Endothelial cell of umbilical vein (primary cell): ENCODE measurements at places on chromosomes 1 and 21.

DNA sequence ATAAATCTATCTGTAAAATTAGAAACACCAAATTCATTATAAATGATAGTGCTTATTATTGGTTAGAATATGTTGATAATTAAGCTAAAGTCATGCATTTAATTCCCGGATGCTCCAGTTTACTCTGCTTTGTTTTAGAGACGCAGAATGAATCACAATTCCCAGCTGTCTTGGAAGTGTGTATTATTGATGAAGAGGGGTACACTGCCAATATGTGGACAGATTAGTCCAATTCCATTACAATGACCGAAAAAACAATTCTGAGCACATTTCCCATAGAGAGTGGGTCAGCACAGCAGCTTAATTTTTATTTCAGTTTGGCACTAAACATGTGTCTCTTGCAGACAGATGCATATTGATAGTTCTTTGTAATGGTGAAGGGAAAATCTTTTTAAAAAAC, 146.7 kb downstream of the KCNT2 start:
- DNase-seq: no peak

GRCh38 chr1:226424221-226425003, 16.5 kb upstream of the PARP1 start:
- peak; percentile 24 for DNase-seq

DNA sequence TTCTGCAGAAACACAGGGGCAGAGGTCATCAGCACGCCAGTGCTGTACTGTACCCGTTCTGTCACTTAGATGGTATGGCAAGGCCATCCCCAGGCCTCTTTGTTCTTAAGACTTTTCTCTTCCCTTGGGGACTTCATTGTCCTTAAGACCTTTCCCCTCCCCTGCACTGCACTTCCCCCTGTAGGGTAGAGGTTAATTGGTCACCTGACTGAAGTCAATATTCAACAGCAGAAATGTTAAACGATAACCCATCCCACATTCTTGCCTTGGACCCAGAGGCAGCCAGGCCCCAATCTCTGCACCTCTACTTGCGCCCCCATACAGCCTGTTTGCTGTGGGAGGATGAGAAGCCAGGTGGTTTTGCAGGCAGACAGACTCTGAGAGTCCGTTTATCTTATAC, 10.2 kb downstream of the PHGDH start:
- DNase-seq: no peak

- DNase-seq: no peak
These were observed 34.0 kb downstream of the ASTN1 start for GRCh38 chr1:177130451-177130945.

GRCh38 chr1:51549016-51549619, 30.1 kb upstream of the EPS15 start:
- peak; percentile 74 for DNase-seq

DNA sequence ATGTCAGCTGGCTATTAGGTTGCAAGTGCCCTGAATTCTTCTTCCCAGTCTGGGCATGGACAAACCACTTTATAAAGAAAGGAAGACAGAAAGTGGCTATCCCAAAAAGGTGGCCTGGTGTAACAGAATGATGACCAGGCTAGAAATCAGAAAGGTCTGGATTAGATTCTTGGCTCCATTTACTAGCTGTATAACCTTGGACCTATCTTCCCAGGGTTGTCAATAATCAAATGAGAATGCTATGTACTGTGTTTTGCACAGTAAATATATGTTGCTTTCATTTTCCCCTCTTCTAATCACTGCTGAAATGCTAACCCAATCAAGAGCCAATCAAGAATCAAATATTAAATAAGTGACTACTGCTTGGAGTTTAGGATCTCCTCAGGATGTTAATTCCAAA, 20.4 kb downstream of the RNF19B start:
- DNase-seq: no peak

GRCh38 chr1:236800002-236800620, 5.0 kb downstream of the MTR start:
- DNase-seq: no peak

- no peak for DNase-seq
These were observed 439.4 kb downstream of the GPATCH2 start for GRCh38 chr1:217191441-217191840.
